ENCODE measurements at places on chromosomes 1 and 21.

- DNase-seq: no peak
Observed at GRCh38 chr1:202143011-202143767, 1.3 kb downstream of the ARL8A start.

GRCh38 chr1:178098262-178098661 lies 4.4 kb downstream of the RASAL2 start:
- no peak for DNase-seq

DNA sequence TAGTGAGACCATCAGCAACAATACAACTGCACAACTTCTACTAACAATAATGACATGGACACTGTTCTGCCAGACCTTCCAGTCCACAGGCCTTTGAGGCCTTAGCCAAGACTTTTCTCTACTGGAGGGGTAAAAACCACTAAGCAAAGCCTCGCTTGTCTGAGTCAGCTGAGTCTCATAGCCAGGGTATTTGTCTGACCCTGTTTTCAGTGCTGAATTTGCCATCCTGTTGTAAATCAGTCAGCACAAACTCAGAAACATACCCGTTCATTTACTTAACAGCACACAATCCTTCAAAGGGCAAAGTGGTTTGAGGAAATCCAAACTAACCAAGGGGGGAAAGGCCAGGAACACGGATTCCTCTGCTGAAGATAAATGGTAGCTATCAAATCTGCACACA lies 537.8 kb downstream of the SMYD3 start:
- no peak for DNase-seq

DNA sequence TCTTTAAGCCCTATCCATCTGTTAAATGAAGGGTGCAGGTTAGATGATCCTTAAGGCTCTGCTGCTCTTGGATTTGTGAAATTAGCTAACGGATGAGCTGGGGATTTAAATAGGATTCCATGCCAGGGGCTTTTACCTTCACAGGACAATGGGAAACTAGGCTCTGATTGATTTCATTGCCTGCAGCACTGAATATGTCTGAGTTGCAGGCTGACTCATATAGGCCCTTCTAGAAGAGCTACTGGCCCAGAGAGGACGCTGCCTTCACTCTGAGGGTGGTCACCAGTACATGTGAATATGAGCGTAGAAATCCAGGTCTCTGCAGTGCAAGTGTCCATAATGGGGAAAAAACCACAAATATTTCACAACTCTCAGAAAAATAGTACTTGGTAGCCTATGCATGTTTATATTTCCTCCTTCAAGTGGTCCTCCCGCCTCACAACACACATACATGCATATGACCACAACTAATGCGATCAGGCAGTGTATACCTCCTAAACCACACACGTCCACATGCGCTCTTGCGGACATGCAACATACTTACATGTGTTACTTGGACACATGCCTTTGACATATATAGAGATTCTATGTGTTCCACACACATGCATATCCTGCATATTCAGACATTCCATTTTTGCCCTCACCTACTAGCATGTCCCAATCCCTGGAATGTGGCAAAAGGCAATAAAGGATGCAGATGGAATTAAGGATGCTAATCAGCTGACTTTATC lies 233.8 kb upstream of the JUN start:
- DNase-seq: no peak

GRCh38 chr1:116254776-116255175 lies 118.3 kb upstream of the ATP1A1 start:
- no peak for DNase-seq

- no peak for DNase-seq
Observed at GRCh38 chr1:25702101-25702775, 85.6 kb downstream of the MAN1C1 start.

GRCh38 chr21:37451446-37451845 lies 84.9 kb downstream of the DYRK1A start:
- no peak for DNase-seq

DNA sequence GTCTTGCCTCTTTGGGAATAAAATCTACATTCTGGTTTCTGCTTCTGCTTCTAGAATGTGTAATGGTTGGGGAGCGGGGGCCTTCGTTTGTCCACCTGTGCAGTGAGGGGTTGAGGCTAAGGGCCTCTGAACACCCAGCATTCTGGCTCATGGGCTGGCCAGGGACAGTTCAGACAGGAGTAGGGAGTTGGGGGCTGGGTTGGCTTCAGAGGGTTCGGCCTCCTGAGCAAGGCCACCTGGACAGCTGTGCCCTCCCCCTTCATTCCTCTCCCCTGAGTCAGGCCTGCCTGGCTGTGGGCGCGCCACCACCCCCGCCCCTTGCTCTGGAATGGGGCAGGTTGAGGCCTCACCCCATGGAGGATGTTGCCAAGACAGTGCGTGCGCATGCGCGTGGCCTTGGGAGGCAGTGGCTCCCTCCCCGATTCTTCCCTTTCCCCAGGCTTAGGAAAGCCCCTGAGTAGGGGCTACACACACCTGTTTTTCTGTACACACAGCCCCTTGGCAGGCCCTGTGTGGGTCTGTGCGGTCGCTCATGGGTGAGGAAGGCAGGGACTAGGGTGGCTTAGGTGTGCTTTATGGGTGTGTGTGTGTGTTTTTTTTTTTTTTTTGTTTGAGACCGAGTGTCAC lies 57.0 kb downstream of the YARS1 start:
- peak; percentile 43 for DNase-seq

GRCh38 chr1:228825840-228826484 lies 90.7 kb downstream of the RHOU start:
- no peak for DNase-seq

- no peak for DNase-seq
Observed at GRCh38 chr1:117341123-117341522, 26.1 kb upstream of the MAN1A2 start.

GRCh38 chr1:10782491-10783244 lies 13.8 kb downstream of the CASZ1 start:
- DNase-seq: no peak

- DNase-seq: no peak
Observed at GRCh38 chr1:244735404-244735803, 82.5 kb downstream of the DESI2 start.

GRCh38 chr1:235783148-235783776 lies 83.4 kb downstream of the LYST start:
- DNase-seq: no peak

DNA sequence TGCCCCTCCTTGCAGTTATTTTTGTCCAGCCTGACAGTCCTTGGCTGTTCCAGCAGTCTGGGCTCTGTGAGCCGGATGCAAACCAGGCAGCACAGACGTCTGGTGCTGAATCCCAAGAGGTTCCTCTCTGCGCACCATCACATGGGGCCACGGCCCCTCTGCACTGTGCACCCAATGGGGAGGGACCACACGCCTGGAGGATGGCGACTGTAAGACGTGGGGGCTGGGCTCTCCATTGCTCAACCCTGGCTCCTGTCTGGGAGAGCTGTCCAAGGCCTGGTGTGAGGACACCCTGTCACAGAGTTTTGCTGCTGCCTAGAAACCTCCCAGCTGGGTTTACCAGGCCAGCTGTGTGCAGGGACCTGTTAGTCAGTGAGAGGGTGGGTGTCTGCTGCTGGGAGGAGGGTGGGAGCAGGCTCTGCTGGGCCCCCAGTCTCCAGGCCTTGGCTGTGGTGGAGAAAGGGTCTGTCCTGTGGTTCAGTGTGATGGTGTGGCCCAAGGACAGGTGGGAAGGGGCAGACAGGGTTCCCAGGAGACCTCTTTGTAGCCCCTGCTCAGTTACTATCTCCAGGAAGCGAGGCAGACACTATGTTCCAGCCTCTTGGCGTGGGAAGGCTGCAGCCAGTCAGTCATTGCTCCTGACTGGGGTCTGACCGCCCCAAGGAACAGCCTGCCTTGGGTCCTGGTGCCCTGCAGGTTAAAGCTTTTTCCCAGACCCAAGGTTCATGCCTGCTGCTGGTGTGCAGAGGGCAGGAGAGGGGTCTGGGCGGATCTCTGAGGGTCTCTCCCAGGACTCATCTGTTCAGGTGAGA lies 13.8 kb downstream of the HEYL start:
- DNase-seq: peak; percentile 27

- DNase-seq: peak; percentile 16
Observed at GRCh38 chr1:218674280-218674773, 329.2 kb downstream of the TGFB2 start.

- DNase-seq: no peak
Observed at GRCh38 chr1:167599957-167600581, 30.0 kb upstream of the RCSD1 start.

DNA sequence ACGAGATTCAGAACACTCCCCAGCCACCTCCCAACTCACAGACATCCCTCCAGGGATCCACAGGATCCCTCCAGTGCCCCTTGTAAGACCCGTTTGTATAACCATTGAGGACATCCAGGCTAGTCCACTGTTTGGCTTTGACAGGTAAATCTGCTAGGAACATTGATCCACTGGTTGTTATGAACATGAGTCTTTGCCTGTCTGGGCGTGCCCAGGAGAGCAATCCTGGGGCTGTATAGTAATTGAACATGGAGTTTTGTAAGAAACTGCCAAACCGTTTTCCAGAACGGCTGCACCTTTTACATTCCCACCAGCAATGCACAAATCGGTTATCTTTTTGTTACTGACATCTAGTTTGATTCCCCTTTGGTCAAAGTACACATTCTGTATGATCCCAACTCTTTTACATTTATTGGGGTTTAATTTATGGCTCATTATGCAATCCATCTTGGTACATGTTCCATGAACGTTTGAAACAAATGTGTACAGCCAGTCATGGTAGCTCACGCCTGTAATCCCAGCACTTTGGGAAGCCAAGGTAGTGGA lies 88.7 kb downstream of the WDR4 start:
- DNase-seq: no peak

DNA sequence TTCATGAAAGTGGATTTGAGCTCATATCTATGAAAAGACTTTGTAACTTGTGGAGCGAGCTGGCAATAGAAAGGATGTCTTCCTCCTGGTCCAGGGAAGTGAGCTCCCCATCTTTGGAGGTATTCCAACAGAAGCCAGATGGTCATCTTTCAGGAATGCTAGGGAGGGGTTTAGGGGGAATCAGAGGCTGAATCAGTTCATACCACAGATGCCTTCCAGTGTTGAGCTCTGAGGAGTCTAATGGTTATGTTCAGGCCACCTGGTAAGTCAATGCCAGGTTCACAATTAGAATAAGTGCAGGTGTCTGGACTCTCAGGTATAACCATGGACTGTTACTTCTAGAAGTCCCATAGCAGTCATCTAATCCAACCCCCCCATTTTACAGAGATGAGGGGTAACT lies 119.1 kb downstream of the ACTL8 start:
- DNase-seq: no peak

- no peak for DNase-seq
Observed at GRCh38 chr1:104341944-104342343, 592.2 kb downstream of the AMY1C start.

- DNase-seq: no peak
Observed at GRCh38 chr1:10802944-10803715, 6.7 kb upstream of the CASZ1 start.

- DNase-seq: no peak
Observed at GRCh38 chr1:89953131-89953626, 41.7 kb upstream of the ZNF326 start.

DNA sequence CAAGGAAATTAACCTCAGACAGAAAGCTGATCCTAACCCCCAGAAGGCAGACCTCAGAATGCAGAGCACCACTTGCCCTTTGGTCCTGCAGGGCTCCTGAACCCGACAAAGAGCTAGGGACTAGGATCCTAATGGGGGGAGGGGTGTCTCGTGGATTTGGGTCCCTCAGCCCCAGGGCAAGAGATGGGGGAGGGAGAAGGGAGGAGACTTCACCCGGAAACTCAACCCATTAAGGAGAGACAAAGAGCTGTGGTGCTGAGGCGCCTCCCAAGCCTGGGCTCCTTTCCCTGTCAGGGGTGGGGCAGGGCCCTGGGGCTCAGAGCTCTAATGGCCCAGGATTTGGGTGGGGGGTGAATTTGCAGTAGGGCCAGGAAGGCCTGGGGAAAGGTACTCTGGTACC lies 2.9 kb downstream of the NECTIN4 start:
- DNase-seq: no peak

DNA sequence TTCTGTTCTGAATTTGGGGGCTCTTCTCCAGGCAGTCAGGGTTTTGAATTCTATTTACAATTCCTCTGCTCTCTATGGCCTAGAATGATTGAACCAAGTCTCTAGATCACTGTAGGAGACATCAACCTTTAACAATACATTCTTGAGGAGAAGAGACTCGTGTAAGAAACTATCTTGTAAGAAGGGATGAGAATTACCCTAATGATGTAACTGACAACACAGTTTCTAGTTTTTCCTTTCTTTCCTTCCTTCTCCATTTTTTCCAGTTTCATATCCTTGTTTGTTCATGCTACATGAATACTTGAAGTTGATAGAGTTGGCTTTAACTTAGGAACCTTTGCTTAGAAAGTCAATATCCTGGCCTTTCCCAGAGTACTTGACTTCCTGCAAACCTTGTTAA lies 1.3 kb upstream of the ATP1A1 start:
- DNase-seq: no peak

DNA sequence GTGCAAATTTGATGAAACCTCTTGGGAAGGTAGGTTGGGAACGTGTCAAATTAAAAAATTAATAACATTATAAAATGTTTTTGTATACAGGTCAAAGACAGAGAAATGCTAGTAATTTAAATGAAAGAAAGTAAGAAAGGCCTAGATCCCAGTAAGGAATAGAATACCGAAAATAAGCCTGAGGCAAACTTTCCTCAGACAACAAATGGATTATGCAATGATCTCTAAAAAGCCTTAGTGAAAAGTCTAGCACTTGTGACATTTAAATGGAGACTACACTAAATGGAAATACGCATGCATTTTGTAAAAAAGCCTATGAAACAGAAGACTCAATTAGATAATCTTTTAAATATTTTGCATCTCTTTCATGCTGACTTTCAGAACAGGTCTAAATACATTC lies 138.5 kb upstream of the ZNHIT6 start:
- DNase-seq: no peak

DNA sequence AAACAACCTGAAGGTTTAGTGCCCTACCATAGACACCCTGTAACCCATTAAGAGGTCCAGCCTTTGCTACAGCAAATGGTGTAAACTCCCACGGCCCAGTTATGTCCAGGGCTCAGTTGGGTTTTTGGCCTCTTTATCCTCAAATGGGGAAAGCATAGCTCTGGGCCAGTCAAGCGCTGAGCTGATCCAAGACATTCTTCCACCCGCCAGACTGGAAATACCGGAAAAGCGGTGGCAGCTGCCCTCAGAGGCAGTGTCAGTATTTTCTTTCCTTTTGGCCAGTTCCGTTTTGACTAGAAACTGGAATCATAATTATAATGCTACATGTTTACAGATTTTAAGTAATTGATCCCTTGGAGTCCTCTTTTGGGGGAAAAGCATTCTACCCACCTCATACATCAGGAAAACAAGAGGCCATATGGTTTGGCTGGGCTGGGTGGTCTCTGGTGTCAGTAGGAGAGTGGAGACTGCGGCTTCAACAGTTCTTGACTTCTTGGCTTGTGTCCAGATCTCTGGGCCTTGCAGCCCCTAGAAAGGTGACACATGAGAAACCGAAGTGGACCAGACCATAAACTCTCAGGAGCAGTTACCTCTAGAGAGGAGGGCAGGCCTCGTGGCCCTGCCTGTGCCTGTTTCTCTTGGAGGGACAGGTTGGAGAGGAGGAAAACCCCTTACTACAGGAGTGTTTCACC lies 30.2 kb upstream of the CLDN14 start:
- DNase-seq: no peak

Measured in glutamatergic neuron (in vitro differentiated cells).